AG09319 (cell line): ENCODE measurements at places on chromosomes 6 and 20.

DNA sequence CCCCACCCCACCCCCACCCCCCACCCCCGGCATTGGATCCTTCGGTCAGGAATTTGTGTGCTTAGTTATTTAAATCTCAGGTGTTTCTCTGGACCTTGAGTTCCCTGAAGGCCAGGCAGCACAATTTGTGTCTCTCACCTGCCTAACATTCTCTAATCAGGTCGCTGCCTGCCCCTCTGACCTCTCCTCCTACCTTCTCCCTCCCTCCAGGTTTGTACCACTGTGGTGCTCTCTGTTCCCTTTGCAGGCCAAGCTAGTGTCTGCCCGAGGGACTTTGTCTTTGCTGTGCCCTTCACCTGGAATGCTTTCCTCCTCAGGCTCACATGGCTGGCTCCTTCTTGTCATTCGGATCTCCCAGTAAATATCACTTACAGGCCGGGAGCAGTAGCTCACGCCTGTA is 131.4 kb upstream of the SLC2A12 start:
- DNase-seq: no peak

DNA sequence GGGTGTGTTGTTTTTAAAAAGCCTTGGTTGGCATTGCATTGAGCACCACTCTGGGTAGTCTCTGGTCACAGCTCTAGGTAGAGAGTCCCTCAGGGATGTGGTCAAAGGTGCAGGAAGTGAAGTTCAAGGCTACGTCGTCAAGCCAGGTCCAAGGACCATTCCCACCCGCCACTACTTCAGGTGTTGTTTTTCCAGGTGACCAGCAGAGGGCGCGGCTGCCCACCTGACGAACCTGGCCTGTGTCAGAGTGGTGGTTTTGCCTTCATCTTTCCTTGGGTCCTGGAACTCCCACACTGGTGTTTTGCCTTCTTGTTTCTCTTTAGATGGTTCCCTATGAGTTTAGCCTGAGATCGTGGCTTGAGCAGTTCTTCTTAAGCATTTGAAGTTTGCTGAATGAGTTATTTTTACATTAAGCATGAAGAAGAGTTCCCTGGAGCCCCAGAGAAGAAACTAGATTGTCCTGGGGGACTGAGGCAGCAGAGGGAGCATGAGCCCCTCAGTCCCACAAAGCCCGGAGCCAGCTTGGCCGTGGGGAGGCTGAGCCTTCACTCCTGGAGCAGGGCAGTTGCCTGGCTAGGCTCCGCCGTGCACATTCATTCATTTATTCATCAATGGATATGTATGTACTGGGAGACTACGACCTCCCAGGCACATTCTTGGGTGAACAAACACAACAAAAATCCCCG is 5.6 kb upstream of the PHACTR3 start:
- DNase-seq: no peak

DNA sequence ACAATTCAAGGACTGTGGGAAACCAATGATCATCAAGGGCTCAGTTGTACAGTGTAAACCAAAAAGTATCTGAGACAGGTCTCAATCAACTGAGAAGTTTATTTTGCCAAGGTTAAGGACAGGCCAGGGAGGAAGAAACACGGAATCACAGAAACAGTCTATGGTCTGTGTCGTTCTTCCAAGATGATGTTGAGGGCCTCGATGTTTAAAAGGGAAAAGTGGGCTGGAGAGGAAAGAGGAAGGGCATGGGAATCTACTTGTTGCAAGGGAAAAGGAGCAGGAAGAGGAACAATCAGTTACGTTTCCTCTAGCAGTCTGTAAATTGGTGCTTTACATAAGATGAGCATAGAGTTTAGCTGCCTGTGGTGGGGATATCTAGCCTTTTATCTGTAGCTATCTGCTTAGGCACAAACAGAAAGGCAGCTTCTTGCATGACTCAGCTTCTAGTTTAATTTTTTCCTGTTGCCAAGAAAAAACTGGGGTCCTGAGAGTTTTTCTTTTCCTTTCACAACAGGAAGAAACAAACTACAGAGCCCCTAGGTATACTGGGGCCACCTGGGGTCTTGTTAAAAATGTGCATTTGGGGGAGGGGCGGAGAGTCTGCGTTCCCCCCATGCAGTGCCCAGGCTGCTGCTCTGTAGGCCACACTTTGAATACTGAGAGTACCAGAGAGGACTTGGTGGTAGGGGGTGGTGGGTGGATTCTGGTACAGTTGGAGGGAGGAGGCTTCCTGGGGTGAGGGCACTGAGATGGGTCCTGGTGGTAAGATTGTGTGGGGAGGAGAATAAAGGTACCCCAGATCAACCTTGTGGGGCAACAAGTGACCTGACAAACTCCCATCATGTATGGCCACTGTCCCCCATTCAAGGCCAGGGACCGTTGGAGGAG is 35.3 kb upstream of the EZR start:
- no peak for DNase-seq

DNA sequence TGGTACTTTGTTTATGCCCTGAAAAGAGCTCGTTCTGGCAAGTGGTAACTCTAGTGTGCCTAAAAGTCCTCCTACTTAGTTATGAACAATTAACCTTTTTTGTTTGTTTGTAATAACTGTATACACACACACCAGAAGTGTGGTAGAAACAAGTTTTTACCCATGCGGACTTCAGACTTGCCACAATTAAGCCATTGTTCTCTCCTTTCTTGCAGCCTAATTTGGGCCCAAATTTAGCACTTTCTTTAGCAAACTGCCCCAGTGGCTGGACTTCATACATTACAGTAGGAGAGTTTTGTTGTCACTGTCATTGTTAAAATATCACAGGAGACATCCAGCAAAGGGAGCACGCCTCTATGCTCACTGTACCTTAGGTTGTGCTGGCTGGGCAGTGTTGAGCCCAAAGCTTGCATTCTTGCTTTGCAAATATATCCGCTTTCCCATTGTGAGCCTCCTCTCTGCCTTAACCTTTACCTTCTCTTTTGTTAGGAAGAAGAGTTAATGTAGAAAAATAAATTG is 53.0 kb downstream of the LRRC1 start:
- DNase-seq: no peak

GRCh38 chr6:126461045-126461444 is 121.1 kb downstream of the CENPW start:
- no peak for DNase-seq

DNA sequence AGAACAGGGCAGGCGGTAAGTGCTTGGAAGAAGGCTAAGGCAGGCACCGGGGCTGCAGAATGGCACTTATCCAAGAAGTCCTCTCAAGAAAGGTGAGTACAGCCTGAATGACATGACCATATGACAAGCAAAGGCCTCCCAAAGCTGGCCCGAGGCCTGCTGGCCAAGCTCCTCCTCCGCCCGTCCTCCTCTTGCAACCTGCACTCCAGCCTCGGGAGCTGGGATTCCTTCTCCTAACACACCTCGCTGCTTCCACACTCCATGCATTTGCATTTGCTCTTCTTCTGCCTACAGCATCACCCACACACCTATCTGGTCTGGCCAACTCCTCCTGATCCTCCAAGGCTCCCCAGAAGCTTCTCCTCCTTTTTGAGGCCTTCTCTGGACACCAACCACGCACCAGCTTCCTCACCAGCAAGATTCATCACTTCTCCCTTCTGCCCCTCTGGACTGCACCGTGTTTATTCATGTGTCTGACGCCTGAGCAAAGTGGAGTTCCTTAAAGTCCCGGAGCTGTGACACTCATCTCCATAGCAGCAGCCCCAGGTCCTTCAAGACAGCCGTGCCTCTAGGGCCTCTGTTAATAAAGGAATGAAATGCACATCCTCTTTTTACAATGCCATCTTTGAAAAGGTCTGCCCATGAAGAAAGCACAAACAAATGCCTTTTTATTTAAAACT is 32.3 kb downstream of the CNKSR3 start:
- no peak for DNase-seq

GRCh38 chr20:12975833-12976608 is 32.8 kb upstream of the SPTLC3 start:
- DNase-seq: no peak

GRCh38 chr6:137913996-137914529 is 47.0 kb downstream of the TNFAIP3 start:
- DNase-seq: no peak

GRCh38 chr6:43973357-43973756 is 153.9 kb downstream of the MRPL14 start:
- no peak for DNase-seq

GRCh38 chr6:79436241-79436640 is 101.0 kb downstream of the LCA5 start:
- DNase-seq: no peak

GRCh38 chr20:63042448-63043071 is 35.8 kb upstream of the BHLHE23 start:
- no peak for DNase-seq

DNA sequence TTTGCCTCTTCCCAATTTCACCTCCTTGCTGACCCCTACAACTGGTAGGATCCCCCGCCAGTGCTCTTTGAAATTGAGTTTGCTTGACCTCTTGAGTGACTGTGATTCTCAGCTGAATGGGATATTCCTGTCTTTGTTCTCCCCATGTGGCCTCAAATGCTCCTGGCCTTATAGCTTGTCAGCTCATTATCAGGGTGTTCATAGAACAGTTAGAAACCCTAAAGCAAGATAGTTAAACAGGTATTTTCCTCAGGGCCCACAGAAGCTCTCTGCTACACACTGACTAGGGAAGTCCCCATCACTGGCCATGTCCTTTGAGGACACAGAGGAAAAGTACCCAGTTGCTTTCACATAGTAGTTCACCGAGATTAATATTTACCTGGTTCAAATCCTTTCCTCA is 211.5 kb upstream of the DTNBP1 start:
- DNase-seq: no peak

DNA sequence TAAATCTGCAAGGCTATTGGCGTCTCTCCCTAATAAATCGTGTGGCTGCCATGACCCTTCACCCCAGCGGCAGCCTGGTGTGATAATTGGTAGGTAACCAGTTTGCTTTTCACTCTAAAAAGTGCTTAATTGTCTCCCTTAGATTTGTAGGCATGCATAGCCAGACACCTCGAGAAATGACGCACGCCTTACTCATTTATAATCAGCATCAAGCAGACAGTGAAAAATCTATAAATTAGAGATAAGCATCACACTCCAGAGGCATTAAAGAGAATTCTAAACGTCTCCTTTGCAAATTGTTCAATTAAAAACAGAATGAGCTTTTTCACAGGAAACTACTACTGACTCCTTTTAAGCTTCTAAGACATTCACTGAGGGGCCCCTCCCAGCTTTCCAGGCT is 110.2 kb upstream of the RPS6KA2 start:
- DNase-seq: no peak

DNA sequence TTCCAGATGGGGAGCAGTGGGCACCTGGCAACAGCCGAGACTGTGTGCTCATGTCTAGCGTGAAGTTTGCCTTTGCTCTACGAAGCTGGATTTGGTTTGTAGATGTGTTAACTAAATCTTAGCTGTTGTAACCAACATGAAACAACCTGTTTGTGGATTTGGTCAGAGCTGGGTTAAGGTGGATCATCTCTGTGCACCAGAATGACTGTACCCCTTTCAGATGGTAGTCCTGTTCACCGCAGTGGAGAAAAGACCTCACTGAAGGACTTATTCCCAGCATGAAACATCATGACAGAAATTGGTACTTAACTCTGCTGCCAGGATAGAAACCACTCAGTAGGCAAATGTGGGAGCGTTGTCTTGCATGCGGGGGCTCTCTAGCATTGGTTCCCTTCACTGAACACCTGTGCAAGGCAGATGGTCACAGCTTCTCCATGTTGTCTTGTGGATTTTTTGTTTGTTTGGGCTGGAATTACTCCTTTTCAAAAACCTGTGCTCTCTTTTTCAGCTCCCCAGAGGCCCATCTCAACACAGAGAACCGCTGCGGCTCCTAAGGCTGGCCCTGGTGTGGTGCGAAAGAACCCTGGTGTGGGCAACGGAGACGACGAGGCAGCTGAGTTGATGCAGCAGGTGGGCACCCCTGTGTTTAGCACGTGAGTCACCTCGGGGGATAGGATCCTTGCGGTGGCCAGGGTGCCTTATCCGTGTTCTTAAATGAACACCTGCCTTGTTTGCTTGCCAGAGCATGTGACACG is 19.3 kb upstream of the EFCAB8 start:
- no peak for DNase-seq

- no peak for DNase-seq
These were observed at the start of gene MCCD1 for GRCh38 chr6:31528821-31529328. Gene MCCD1 (plus strand): TSS chr6:31528962. CDS start chr6:31529015, 53 bp downstream.

DNA sequence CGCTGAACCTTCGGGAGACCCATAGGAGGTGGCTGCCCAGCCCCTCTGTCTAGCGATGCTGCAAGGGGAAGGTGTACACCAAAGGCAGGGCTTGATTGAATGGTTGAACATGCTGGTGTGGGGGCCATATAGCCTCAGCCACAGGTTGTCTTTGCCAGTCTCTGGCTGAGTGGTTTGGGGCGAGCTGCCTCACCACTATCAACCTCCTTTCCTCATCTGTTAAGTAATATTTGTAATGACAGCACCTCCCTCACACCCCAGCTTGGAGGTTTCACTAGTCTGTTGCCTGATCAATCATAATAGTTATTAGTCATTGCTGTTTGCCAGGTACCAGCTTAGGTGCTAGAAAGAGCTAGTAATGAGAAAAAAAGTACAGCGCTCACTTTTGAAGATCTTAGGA is 11.8 kb upstream of the ZNF831 start:
- no peak for DNase-seq

DNA sequence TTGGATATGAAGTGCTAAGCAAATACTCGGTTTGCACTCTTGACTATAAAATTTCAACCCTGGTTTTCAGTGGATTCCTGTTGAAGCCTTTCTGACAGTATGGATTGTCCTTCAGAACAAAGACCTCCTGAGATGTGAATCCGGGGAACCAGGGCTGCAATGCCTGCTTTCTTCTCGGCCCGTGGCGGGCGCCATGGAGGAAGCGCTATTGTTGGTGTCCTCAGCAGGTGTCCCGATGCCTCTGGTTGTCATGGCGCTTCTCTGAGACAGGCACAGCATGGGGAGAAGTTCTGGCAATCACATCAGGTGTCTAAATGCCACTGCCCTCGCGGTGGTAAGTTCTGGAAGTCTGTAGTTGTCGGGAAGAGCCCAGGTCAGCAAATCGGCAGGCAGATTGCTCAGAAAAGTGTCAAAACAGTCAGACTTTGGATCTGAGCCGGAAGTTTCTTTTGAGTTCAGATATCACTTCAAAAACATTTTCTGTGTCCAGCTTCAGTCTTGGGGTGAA is 188.5 kb downstream of the CDH4 start:
- DNase-seq: no peak

DNA sequence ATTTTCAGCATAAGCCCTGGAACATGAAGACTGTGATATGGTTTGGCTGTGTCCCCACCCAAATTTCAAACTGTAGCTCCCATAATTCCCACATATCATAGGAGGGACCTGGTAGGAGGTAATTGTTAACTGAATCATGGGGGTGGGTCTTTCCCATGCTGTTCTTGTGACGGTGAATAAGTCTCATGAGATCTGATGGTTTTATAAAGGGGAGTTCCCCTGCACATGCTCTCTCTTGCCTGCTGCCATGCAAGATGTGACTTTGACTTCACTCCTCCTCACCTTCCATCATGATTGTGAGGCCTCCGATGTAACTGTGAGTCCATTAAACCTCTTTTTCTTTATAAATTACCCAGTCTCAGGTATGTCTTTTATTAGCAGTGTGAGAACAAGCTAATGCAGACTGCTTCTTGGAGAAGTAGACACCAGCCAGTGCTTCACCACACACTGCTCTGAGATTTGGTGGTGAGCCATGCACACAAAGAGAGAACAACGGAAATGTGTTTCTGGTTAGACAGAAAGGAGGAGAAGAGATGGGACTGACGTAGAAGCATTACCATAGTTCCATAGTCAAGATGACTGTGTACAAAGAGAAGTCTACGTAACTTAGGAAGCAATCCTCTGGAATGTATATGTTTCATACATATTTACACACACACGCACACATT is 97.8 kb downstream of the BACH2 start:
- DNase-seq: no peak

- DNase-seq: no peak
These were observed 45.3 kb downstream of the FGD2 start for GRCh38 chr6:37050854-37051137.
